ENCODE measurements at places on chromosomes 2 and 18.

DNA sequence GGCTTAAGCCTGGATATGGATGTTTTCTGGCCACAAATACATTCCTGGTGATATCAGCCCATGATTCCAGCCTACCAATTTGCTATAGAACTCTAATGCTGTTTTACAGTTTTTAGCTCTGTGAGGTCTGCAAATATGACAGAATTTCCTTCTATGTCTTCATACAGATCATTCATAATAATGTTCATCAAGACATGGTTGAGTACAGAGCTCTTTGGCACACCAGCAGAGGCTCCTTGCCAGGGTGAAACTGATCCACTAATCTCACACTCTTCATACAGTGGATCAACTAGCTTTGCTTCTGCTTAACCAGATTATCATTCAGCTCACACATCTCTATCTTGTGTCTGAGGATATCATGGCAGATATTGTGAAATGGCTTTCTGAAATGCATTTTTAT, 672.1 kb downstream of the STK39 start:
- no peak for DNase-seq

DNA sequence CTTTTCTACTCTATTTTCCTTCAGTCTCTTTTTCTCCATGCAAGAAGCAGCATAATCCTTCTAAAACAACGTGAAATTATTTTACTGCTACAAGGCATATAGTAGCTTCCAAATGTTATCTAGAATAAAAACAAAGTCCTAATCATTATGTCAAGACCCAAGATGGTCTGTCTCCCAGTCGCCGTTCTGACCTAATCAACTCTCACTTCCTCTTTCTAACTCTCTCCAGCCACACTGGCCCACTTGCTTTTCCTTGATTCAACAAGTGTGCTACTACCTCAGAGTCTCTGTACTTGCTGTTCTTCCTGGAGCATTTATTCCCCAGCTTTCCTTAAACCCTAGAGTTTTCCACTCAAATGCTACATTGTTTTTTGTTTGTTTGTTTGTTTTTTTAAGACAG, 1491.2 kb downstream of the LRP1B start:
- no peak for DNase-seq

GRCh38 chr18:46042571-46043123, 29.4 kb downstream of the PSTPIP2 start:
- no peak for DNase-seq

GRCh38 chr18:64097497-64097896, 51.4 kb downstream of the LINC00305 start:
- no peak for DNase-seq

GRCh38 chr2:239962890-239963591, 62.1 kb downstream of the NDUFA10 start:
- no peak for DNase-seq
